ENCODE measurements at places on chromosomes 1 and 21. TPM values are rescaled to one million over a fixed set of nuclear protein-coding genes. Genes with fewer than 3 reads are reported as not detected.
A peak's percentile ranks its signal among the peaks of the same experiment; 100 is the strongest.

The CD52 gene
- 1.6 TPM for total RNA-seq

The CFHR2 gene
- not detected for total RNA-seq

The PLOD1 gene
- 83.8 TPM for total RNA-seq

The ZNF648 gene
- total RNA-seq, result not detected

The AP4B1 gene
- 9.5 TPM for total RNA-seq

- peaks cover 31% of the 10 kb centered on the region for H3K4me1 ChIP-seq
- no peaks in the 10 kb centered on the region for H3K27me3 ChIP-seq
- no peak overlapping the region for H3K4me3 ChIP-seq
- no peak for DNase-seq
Observed at GRCh38 chr1:42949312-42950115, 9.2 kb downstream of the SLC2A1 start.

DNA sequence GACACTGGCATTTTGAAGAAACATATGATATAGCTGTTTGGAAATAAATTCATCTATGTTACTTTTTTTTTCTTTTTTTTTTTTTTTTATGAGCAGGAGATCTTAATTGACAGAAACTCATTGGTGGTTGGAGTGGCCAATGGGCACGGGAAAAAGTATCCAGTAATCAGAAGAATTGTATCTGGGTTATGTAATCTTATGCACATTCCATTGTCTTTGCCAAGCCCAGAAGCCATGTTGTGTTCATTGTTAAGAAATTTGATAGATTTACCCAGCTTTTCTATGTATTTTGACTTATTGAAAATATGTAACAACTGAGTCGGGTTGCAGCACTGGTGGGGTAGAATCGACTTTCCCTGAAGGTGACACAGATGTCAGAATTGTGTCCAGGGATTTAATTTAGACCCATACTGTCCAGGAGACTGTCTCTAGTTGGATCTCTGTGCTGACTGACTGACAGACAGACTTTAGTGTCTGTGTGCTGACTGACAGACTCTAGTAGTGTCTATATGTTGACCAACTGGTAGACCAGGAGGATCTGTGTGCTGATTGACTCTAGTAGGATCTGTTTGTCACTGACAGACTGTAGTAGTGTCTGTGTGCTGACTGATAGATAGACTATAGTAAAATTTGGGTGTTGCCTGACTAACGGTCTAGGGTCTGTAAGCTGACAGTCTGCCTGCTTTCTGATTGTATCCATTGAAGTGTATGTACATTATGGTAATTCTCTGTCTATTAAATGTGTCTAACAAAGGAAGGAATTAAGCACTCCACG is 12.3 kb upstream of the C4BPB start:
- DNase-seq, result no peak
- peak overlapping the region; percentile 26 for H3K27ac ChIP-seq
- H3K27me3 ChIP-seq, result no peaks in the 10 kb centered on the region
- no peak overlapping the region for H3K4me3 ChIP-seq

DNA sequence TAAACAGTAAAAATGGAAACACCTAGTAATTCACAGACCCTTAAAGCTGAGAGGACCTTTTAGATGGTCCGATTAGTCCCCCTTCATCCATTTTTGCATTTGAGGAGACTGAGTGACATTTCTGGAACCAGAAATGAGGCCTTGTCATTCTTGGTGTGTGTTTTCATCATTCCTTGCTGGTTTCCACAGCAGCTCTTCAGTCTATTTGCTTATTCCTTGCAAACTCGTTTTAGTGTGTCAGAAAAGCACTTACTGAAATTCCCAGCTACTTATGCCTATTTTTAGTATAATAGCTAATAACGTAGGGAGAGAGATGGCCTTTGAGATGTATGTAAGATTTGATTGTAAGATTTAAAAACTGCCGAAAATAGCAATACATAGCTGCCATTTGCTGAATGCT is 70.9 kb downstream of the VPS13D start:
- no peak overlapping the region for H3K27ac ChIP-seq
- H3K4me3 ChIP-seq, result no peak overlapping the region
- H3K27me3 ChIP-seq, result no peaks in the 10 kb centered on the region
- DNase-seq, result no peak
- H3K4me1 ChIP-seq, result peaks cover 21% of the 10 kb centered on the region

DNA sequence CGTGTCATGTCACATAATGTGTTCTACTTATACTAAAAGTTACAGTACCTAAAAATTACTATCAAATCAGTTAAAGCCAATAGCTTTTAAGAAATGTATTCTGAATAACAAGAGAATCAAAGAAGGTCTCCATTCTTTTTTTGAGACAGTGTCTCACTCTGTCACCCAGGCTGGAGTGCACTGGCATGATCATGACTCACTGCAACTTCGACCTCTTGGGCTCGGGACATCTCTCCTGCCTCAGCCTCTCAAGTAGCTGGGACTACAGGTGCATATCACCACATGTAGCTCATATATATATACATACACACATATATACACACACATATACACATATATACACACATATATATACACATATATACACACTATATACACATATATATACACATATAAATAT is 20.1 kb downstream of the COP1 start:
- no peaks in the 10 kb centered on the region for H3K4me1 ChIP-seq
- DNase-seq, result no peak
- H3K4me3 ChIP-seq, result no peak overlapping the region
- no peaks in the 10 kb centered on the region for H3K27me3 ChIP-seq

DNA sequence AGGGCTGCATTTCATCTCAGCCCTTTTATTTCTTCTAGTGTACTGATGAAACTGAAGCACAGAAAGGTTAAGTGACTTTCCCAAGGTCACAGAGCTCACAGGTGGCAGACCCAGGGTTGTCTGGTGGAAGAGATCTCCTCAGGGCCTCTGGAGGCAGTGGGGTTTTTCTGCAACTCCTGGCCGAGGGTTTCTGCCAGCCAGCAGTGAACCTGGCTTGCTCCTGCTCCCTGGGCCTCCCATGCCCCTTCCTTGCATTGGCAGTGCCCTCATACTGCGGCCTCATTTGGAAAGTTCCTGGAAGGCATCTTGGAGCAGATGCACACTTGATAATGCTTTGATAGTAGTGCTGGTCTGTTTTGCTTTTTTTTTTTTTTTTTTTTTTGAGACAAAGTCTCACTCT is 7.7 kb downstream of the GALNT2 start:
- H3K4me1 ChIP-seq, result peaks cover 15% of the 10 kb centered on the region
- no peaks in the 10 kb centered on the region for H3K27me3 ChIP-seq
- H3K4me3 ChIP-seq, result no peak overlapping the region
- no peak overlapping the region for H3K27ac ChIP-seq
- no peaks in the 10 kb centered on the region for H3K36me3 ChIP-seq
- no peak for DNase-seq

DNA sequence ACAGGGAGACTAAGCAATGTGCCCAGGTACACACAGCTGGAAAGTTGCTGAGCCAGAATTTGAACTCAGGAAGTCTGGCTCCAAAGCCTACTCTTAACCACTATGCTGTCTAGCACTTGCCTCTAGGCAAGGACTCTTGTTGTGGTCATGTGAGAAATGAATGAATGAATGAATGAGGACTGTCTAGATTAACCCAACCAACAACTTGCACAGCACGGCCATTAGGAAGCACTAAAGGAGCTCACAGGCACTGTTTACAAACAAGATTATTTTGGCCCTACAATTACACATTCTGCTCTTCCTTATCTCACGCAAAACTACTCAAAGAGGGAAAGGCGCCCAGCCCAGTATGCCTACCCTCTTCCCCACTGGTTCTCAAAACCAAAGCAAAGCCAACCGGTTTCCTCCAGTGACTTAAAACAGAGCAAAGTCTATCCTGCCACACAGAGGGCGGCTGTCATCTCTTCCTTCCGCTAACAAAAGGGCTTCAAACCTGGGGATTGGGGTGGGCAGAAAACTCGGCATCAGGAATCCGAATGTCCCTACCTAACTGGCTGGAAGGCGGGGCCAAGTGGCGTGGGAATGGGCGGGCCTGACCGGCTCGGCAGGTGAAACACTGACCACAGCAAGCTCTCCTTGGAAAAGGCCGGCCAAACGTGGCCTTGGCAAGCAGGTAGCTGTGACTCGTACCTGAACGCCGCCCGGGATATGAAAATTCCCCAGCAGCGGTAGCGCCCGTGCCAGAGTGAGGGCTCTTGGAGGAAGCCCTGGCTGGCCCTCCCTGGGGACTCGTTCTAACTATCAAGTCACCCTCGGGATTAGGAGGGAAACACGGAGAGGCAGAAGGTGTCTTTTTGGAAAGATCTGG is 948 bp downstream of the STK40 start:
- peak overlapping the region; percentile 98 for H3K27ac ChIP-seq
- peak overlapping the region; percentile 91 for H3K4me3 ChIP-seq
- peak; percentile 54 for DNase-seq
- peaks cover 85% of the 10 kb centered on the region for H3K4me1 ChIP-seq
- no peaks in the 10 kb centered on the region for H3K27me3 ChIP-seq

DNA sequence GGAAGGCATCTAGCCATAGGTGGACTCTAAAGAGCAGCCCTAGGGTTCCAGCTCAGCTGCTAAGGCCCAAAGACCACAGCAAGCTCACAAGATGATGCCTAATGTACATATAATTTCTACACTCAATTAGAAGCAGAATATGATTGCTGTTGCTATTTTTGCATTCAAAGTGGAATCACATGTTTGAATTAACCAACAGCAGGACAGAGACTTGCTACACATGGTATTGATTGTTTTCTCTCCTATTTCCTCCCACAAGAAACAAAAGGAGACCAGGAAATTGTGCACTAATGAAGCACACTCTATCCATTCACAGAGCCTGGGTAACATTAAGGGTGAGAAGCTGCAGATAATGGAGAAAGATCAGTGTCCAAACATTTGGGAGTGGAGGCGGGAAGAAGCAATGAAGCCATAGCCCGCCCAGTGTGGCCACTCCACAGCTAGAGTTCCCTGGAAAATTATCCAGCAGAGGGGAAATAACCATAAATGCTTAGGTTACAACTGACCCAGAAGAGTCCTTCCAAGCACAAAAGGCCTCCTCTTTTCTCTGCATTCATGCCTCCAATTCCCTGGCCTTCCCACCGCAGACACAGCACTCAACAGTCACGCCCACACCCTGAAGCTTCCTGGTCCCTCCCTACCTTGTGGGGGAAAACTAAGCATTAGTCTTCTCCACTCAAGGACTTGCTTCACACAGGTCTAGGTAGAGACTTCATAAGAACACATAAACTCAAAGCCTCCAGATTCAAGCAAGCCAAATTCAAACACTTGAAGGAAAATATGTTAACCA is 7.5 kb downstream of the CNN3 start:
- H3K36me3 ChIP-seq, result no peaks in the 10 kb centered on the region
- H3K27ac ChIP-seq, result no peak overlapping the region
- DNase-seq, result no peak
- H3K4me3 ChIP-seq, result no peak overlapping the region
- peaks cover 66% of the 10 kb centered on the region for H3K4me1 ChIP-seq

DNA sequence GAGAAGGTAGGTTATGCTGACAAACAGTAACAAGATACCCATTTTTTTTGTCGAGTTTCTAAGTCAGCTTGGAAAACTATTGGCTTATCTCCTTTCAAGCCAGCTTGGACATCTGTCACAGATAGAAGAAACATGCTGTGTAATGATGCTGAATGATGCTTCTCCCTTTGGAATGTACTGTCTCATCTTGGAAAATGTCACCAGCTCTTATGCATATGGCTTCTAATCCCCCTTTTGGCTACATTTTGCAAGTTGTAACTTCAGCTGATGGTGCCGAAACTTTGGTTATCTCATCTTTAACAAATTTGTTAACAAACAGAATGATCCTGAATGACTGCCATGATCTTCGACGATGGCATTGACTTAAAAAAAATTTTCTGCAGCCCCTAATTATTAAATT is 68.8 kb upstream of the ST6GALNAC3 start:
- H3K4me1 ChIP-seq, result no peaks in the 10 kb centered on the region
- H3K27ac ChIP-seq, result no peak overlapping the region
- no peak overlapping the region for H3K4me3 ChIP-seq
- no peaks in the 10 kb centered on the region for H3K27me3 ChIP-seq
- no peaks in the 10 kb centered on the region for H3K36me3 ChIP-seq

- H3K27ac ChIP-seq, result no peak overlapping the region
- no peaks in the 10 kb centered on the region for H3K4me1 ChIP-seq
- H3K36me3 ChIP-seq, result no peaks in the 10 kb centered on the region
- H3K4me3 ChIP-seq, result no peak overlapping the region
- no peaks in the 10 kb centered on the region for H3K27me3 ChIP-seq
- DNase-seq, result no peak
Observed at GRCh38 chr1:54007613-54008012, 10.4 kb downstream of the LDLRAD1 start.

DNA sequence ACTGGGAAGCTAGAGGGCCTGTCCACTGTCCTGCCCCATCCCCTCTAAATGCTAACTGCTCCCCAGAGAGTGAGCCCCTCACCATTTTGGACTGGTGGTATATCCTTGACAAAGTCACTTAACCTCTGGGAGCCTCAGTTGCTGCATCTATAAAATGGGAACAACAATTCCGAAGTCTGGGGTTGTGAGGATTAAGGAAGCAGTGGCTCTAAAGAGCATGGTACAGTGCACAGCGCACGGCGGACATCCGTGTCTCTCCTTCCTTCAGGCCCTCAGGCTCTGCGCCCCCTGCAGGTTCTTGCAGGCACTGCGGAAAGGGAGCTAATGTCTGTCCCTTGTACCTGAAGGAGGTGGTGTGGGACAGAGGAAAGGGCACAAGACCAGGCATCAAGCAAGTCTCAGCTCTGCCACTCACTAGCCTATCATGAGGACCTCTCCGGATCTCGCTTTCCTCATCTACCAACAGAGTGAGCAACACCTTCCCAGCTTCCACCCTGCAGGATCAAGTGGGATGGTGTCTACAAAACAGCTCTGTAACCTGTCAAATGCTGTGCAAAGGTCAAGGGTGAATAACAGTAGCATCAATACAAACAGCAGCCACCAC is 20.1 kb downstream of the ECE1 start:
- peak overlapping the region; percentile 55 for H3K27ac ChIP-seq
- peaks cover 64% of the 10 kb centered on the region for H3K4me1 ChIP-seq
- H3K4me3 ChIP-seq, result no peak overlapping the region
- peaks cover 65% of the 10 kb centered on the region for H3K36me3 ChIP-seq
- H3K27me3 ChIP-seq, result no peaks in the 10 kb centered on the region

DNA sequence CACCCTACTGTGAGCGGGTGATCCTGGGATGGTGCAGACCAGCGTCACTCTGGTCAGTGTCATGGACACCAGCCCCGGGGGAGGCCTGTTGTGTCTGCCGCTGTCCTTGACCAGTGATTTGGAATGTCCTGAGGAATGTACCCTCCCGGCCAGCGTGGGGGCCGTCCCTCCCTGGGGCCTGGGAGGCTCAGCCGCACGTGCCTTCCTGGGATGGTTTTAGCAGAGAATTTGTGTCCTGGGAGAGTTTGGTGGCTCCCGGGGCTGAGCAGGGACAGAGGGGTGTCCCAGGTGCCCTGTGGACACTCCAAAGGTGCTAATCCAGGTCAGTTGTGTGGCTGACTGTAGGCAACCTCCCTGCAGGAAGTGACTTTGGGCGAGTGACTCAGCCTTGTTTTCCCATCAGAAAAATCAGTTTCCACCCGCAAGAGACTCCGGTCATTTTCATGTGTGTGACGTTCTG is 6.2 kb downstream of the ARHGEF16 start:
- peaks cover 13% of the 10 kb centered on the region for H3K4me1 ChIP-seq
- H3K27me3 ChIP-seq, result no peaks in the 10 kb centered on the region
- no peak overlapping the region for H3K27ac ChIP-seq
- H3K36me3 ChIP-seq, result no peaks in the 10 kb centered on the region
- DNase-seq, result peak; percentile 53
- H3K4me3 ChIP-seq, result no peak overlapping the region

- no peaks in the 10 kb centered on the region for H3K36me3 ChIP-seq
- H3K27me3 ChIP-seq, result no peaks in the 10 kb centered on the region
- no peak overlapping the region for H3K27ac ChIP-seq
- no peak overlapping the region for H3K4me3 ChIP-seq
- peaks cover 19% of the 10 kb centered on the region for H3K4me1 ChIP-seq
- no peak for DNase-seq
Observed at GRCh38 chr1:32398401-32398800, 4.2 kb upstream of the BSDC1 start.

All from heart left ventricle (tissue), 16 donors.